ENCODE measurements at places on chromosomes 6 and 20.

DNA sequence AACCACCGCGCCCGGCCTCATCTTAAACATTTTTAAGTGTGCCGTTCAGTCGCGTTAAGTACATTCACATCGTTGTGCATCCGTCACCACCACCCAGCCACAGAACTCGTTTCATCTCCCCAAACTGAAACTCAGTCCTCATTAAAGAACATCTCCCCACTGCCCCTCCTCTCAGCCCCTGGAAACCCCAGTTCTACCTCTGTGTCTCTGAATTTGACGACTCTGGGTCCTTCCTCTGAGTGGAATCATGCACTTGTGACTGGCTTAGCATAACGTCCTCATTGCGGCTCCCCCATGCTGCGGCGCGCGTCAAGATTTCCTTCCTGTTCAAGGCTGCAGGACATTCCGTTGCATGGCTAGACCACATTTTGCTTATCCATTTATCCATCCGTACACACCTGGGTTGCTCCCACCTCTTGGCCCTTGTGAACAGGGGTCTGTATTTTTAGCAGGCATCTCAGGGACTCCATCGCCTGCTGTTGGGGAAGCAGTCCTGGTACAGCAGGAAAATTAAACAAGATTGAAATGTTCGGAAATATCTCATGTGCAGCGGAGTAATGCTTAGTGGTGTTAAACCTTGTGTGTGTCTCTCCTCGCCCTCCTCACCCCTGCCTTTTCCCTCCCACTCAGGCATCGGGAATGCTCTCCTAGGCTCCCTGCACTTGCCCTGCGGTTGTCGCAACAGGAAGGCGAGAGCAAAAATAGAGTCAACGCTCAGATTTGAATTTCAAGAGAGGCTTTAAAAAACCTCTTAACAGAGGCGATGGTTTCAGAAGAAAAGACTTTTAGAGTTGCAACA is 127.9 kb downstream of the PXDC1 start:
- no peak for DNase-seq

GRCh38 chr6:39055661-39056060 is 7.1 kb downstream of the GLP1R start:
- DNase-seq, result no peak

- no peak for DNase-seq
These were observed 345.2 kb upstream of the RGS17 start for GRCh38 chr6:153476243-153476642.

DNA sequence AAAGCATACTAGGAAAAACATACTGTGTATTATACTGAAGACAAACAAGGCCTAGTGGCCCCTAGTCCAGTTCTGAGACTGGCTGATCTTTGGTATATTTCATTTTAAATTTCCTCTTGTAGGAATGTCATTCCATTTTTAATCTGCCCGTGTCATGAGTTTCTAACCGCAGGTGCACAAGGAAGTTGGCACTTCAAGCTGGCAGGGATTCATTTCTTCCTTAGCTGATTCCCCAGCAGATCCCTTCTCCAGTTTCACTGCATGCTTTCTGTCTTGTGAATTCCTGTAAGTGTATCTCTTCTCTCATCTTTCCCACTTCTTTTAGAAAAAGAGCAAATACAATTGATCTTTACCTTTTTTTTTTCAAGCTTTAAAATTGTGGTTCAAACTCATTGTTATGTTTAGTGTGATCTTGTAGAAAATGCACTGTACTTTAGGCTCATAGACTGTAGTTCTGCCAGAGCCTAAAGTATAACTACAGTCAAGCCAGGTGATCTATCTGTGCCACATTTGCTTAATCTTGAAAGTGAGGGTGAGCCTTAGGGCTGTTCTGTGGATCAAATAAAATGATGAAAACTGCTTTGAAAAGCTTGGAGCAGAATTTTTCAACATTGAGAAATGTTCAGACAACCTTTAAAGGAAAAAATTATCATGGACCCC is 37.0 kb downstream of the RNF217 start:
- no peak for DNase-seq

GRCh38 chr6:147738516-147739162 is 230.1 kb downstream of the SAMD5 start:
- DNase-seq, result no peak
